ENCODE measurements at places on chromosomes 7 and 10. TPM values are rescaled to one million over a fixed set of nuclear protein-coding genes. Genes with fewer than 3 reads are reported as not detected.

The ZNF518A gene
- 7.3 TPM for total RNA-seq

The SPDYE18 gene
- total RNA-seq, result 0.28 TPM

The ZDHHC16 gene
- 50.4 TPM for total RNA-seq

The ZP3 gene
- total RNA-seq, result 1.3 TPM

The MMS19 gene
- total RNA-seq, result 70.7 TPM

Measured in pulmonary artery endothelial cell (primary cell).